ENCODE measurements at places on chromosomes 7 and 10. TPM values are rescaled to one million over a fixed set of nuclear protein-coding genes. Genes with fewer than 3 reads are reported as not detected.

DNA sequence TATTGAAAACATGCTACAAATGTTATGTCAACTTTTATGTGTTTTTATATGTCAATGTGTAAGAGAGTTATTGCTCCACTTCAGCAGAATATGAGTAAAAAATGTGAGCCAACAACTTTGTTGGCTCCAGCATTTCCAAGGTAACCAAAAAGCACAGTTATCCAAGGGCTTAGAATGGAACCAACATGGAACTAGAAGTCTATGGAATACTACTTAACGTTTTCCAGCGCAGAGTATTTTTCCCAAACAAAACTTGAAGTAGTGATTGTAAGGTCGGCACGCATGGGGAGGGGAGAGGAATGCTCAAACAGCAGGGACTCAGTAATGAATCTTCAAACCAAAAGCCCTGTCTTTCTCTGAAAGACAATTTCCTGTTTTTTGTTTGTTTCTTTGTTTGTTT, 45.0 kb upstream of the TSPAN13 start:
- DNase-seq = no peak

- no peak for DNase-seq
Measured at GRCh38 chr7:114086537-114086913, 167.7 kb upstream of the PPP1R3A start.

DNA sequence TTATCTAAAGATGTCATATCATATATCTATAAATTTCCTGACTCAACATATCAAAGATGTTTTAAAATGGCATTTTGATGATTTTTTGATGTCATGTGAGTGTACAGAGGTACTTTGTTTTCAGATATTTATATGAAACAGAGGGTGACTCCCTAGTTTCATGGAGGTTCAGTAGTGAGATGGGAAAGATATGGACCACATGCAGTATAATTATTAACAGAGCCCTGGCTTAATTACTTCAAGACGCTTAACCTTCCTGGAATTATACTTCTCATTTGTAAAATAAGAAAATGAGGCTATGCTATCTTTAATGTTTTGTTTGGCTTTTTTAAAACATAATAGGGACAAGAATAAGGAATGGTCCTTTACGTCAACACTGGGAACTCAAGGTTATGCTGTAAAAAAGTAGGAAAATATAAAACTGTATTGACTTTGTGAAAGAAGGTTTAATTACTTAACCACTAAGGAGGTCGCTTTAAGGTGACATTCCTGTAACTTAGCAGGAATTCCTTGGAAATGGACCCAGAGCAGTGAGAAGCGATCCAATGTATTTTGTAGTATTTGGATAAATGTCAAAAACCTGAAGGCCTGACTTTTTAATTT, 821.0 kb upstream of the IGFBP3 start:
- DNase-seq = no peak

DNA sequence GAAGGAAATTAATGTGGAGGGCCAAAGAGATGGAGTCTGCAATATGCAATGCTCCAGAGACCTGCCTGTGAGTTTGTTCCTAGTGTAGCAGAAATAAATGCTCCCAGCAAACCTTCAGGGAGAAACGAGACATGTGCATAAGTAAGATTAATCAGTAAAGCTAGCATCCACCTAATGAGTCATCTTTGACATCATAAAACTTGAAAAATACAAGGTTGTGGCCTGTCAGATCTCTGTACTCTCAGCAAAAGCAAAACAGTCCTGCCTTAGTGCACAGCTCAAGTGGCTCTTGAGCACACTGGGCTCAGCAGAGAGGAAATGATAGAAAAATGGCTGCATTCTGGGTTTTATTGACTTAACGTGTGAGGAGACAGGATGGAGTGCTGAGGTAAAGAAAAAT, 32.5 kb upstream of the ERCC6 start:
- peak; percentile 20 for DNase-seq

- no peak for DNase-seq
Measured at GRCh38 chr7:55478700-55479099, 93.6 kb downstream of the VOPP1 start.

DNA sequence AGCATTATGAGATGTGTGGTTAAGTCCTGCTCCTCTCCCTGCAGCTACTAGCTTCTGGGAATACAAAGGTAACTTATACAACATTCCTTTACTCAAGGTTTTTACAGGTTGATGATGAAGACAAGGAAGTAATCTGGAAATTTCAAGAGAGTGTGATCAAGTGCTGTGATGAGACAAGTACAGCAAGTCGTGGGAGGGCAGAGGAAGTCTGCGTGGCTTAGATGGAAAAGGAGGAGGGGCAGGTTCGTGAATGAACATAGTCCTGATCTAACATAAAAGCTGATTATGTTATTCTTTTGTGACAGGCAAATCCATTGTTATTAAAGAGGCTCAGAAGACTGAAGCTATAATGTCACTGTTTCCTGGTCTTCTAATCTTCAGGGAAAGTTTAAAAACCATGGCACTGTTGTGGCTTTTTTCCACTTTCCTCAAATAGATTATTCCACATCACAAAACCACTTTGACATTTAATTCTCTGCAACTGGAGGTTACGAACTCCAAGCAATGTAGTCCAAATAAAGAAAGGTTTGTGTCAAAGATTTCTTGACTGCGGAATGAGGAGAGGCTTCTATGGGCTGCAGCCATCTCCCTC, 84.1 kb downstream of the CPXM2 start:
- no peak for DNase-seq

Gene DEPP1
- total RNA-seq = 13.6 TPM

Gene CASTOR2
- total RNA-seq = 6.1 TPM

GRCh38 chr7:143504937-143505297, 27.2 kb downstream of the TAS2R41 start:
- DNase-seq = no peak

Gene ADAM22
- total RNA-seq = 0.18 TPM

Gene OR6B1
- total RNA-seq = not detected

Gene FAM180A
- 1.4 TPM for total RNA-seq

Gene PNLIP
- not detected for total RNA-seq

Gene TACR2
- not detected for total RNA-seq

Gene PTF1A
- not detected for total RNA-seq

DNA sequence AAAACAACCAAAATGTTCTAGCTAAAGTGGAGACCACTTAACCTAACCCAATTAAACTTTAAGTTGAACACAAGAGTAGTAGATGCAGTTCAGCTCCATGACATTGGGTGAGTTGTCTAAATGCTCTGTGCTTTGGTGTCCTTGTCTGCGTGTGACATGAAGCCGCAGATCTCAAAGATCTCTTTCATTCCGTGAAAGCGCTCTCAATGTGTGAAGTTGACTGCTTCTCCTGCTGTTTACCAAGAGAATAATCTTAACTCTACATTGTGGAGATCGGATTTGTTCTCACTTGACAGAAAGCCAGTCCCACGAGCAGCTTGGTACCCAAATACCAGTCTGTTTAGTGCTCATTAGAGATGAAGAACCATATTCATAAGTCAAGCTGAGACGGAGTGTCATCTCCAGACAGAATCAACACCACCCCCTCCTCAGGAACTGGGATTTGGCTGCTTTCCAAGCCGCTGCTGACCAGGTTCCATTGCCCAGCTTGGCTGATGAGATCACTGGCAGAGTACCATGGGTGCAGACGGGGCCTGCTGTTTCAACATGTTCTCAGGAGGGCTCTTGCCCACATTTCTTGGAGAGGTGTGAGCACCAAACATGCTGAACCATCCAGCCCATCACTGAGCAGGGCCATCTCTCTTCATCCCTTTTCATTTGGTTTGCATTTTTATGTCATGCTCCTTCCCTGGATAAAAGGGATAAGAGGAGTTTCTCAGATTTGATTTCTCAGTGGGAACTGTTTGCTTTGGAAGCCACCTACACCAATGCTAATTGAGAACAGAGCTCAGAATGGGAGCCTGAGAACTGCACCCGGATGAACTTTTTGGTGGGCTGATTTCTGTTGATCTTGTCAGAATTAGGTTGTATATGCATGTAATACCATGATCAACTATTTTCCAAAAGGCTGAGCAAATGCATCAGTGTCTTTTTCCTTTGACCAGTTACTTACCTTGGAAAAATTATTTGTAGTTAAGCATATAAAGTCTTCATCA, 95.8 kb upstream of the AGBL3 start:
- peak; percentile 57 for DNase-seq

DNA sequence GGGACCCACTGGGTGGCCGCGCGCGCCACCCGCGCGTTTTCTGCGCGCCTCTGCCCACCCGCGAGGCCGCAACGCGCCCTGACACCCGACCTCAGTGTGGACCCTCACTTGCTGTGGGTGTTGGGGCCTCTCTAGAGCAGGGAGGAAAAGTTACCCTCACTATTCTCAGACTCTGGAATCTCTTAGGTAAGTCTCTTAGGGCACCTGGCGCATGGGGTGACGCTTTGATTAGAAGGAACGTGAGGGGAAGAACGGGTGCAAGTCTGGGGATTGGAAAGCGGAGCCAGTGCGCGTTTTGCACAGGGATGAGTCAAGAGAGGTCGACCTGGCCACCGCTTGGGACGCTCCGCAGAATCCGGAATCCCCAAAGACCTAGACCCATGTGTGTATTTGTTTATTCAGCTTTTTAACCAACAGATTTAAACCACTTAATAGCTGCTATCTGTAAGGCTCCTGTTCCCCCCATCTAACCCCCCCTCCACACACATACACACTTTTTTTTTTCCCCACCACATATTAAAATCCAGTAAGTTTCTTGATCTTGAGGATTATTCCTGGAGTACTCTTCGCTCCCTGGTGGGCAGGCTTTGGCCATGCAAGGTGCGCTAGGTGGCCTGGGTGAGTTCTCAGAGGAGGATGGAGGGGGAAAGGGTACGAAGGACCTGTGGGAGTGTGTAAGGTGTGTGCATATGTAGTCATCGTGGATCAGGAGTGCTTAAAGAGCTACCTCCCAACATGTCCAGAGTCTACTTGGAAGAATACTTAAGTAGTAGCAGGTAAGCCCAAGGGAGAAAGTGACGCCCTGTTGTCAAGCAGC, 169.1 kb upstream of the PPP1R3A start:
- DNase-seq = no peak

- DNase-seq = no peak
Measured at GRCh38 chr10:50216418-50216817, 34.9 kb downstream of the ASAH2 start.

- no peak for DNase-seq
Measured at GRCh38 chr10:48609441-48609840, 4.6 kb upstream of the ARHGAP22 start.

Gene CALML5
- not detected for total RNA-seq

Gene PVRIG
- not detected for total RNA-seq

- peak; percentile 74 for DNase-seq
Measured at GRCh38 chr7:46859963-46860475, 721.9 kb downstream of the TNS3 start.

Gene VWDE
- total RNA-seq = 0.18 TPM

- DNase-seq = no peak
Measured at GRCh38 chr10:71957546-71958275, 6.5 kb upstream of the CHST3 start.

- peak; percentile 23 for DNase-seq
Measured at GRCh38 chr7:81256991-81257390, 338.1 kb upstream of the SEMA3C start.

Gene FAM171A1
- total RNA-seq = 26.1 TPM

GRCh38 chr10:22670788-22671187, 43.6 kb downstream of the PIP4K2A start:
- peak; percentile 33 for DNase-seq

GRCh38 chr10:124992462-124993344, 50.8 kb downstream of the ZRANB1 start:
- DNase-seq = peak; percentile 63

- no peak for DNase-seq
Measured at GRCh38 chr10:92691591-92692079, 1.9 kb downstream of the HHEX start.

DNA sequence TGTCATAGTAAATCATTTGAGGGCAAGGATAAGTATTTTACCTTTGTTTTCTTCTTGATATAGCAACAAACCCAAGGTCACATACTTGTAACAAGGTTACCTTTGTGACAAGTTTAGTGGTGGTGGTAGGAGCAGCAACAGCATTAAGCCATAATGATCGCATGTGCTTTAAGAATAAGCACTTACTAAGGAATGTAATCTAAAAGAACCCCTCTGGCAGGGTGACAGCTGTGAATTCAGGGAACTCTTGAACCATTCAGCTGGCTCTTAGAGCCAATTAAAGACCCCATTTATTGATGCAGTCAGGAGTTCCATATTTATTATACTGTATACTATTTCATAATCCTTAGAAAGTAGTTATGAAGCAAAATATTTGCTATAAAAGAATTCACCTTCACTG, 370.8 kb downstream of the EXOC4 start:
- DNase-seq = no peak

DNA sequence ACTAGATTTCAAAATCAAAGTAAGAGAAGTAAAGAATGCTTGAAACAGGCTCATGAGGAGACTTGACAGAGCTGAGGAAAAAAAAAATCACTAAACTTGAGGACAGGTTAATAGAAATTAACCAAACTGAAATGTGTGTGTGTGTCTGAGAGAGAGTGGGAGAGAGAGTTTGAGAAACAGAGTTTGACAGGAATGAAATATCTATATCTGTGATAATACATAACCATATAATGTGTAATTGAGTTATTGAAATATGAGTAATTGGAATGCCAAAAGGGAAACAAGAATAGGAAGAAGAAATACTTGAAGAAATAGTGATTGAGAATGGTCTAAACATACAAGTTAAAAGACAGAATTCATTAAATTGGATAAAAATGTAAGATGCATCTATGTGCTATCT, 268.0 kb upstream of the CHRM2 start:
- no peak for DNase-seq

Gene ICA1
- total RNA-seq = not detected
